ENCODE measurements at places on chromosomes 4 and X.

DNA sequence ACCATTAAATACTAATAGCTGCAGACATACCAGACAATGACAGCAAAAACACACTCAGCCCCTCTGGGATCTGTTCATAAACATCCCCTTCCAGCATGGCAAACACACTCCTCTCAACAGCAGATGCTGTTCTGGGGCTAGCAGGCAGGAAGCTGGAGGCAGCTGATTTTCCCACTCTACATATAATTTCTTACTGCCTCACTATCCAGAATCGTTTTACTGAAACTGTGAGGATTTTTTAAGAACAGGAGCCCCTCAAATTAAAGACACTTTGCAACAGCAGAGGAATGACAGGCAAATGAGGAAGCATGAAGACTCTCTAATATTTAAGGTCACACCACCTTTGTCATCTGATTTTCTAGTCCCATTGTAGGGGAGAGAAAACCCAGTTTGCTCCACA is 2.2 kb downstream of the MAPK10 start:
- no peak for DNase-seq

DNA sequence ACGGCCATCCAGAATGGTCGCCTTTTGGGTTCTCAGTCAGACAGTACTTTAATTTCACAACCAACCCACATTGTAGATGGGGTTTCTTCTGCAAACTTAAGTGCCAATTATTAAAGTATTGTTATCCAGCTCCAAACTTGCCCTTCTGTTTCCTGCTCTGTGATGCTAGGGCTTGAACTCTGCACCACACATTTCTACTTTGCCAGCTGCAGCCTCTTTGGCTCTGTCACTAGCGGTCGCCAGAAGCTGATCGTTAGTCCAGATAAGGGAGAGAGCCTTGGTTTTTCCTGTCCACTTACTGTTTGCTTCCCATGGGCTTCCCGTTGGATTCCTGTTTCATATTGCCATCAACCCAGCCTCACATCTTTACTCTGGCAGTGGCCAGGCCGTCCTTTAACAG is 196.6 kb downstream of the ASB9 start:
- DNase-seq = no peak

DNA sequence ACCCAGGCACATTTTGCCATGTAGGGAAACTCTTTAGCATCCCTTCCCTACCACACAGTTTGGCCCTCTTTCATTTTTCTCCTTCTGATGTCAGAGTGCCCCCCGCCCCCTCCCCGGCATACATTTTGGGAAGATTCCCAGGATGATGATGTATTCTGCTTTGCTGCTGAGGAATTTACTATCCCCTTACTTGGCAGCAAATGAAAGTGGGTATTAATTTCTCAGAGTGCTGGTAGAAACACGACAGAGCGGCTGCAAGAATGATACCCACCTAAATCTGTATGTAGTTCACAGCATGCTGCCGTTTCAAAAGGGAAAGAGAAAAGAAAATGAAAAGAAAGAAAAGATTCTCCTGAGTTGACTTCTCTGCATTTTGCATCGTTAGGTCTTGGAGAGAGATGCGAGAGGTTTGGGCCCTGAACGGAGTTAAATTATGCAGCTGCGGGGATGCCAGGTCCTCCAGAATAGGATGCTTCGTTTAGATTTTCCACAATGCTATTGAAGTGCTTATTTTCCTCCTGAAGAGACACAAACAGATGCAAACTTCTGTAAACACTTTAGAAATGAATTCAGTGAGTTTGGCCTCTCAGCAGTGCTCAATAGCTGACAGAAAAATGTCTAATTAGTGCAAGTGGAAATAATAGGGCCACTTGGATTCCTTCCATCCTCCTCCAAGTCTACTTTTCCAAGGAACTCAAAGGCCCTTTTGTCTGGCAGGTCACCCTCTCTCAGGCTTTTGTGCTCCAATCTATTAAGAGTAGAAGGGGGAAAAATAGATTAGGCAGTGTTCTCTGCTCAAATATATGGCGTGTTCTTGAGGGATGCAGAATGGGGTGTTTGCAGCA is 106.2 kb downstream of the ALPK1 start:
- no peak for DNase-seq

DNA sequence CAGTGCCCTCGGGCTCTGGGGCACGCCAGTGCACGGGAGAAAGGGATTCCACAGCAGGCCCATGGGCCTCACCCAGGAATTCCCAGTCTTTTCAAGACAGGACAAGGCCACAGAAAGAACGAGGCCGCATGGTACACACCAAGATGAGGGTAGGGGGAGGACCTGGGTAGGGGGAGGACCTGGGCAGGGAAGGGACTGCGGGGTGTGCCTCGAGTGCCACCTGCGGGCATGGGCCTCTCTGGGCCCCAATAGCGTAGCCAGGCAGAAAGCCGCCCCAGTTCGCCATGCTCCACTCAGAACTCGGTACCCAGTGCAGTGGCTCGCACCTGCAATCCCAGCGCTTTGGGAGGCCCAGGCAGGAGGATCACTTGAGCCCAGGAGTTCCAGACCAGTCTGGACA is 14.0 kb upstream of the DUSP9 start:
- no peak for DNase-seq

DNA sequence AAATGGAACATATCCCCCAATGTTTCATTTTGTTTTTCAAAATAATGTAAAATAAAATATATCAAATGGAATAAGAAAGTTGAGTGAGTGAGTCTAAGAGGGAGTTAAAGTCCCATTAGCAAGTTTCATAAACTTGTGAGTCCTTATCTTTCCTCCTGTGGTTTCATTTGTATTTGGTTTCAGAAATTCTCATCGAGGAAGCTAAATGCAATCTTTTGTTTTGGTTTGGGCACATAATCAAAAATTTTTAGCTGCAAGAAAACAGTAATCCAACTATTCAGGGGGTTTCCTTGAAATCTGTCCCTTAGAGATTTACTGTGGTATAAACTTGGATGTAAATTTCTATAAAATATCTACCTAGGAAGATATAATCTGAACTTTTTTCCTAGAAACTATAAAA is 124.2 kb downstream of the CAMK2D start:
- DNase-seq = no peak

DNA sequence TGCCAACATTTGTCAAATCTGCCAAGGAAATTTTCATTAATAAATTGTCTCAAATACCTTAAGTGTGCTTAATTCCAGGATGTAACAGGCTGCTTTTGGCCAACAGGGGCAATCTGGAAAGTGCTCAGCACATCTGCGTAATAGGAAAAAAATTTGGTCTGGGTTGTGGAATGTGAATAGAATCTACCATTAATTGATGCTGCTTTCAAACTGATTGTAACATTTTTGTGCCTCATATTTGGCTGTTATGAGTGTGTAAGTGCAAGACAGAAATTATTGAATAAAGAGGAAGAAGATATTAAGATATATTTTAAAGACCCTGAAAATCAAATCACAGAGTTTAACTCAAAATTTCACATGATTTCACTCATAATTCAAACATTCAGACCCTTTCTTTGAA is 41.1 kb downstream of the REELD1 start:
- no peak for DNase-seq

GRCh38 chr4:114208574-114209151 is 229.2 kb upstream of the ARSJ start:
- DNase-seq = no peak

DNA sequence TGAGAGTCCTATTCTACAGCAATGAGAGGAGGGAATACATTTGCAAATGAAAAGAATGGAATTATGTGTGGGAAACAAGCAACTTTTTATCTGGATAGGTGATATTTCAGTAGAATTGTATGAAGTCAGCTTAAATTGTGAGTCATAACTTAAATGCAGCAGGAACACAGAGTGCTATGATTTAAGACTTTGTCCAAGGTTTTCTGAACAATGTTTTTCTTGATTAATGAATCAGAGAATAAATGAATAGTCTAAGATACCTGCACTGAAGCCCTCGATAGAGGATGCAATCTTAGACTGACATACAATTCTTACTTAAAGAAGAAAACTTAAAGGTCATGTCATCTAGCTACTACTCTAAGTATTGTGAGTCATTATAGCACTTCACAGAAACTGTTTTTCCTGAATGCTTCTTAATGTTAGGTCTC is 8.0 kb downstream of the ARHGEF38 start:
- DNase-seq = no peak

Measured in CD4-positive, alpha-beta memory T cell (primary cell).